ENCODE measurements at places on chromosomes 11 and 22.

- DNase-seq: no peak
Measured at GRCh38 chr11:20388096-20389055, 860 bp downstream of the PRMT3 start.

GRCh38 chr11:339963-340362 lies 19.3 kb upstream of the IFITM3 start:
- no peak for DNase-seq

DNA sequence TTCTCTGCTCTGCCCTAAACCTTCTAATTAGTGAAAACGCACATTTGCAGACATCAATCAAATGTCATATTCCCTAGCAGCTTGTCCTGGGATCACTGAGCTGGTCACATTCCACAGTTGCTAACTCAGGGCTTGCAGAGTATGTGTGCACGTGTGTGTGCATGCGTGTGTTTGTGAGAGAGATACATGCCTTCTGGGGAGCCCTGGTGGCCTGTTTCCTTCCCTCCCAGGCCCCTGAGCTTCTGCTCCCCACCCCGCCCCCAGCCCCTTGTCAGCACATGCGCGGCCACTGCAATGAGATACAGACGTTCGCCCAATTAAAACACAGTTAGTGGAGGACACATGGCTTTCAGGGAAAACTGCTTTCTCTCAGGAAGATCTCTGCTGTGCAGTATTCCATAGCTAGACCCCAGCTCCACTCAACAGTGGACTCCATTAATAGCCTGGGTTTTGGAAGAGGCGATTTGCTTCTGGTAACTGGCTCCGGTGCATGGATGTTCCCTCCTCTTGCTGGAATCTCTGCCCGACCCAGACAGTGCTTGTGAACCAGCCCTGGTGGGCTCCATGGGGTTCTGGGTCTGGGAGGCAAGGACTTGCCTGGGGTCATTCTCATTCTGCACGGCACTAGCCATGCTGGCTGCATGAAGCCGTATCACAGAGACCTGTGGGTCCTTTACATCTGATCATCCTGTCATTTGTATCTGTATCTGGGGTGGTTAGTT lies 17.7 kb downstream of the LRP5 start:
- DNase-seq: peak; percentile 72

- DNase-seq: no peak
Measured at GRCh38 chr11:9143721-9144120, 52.3 kb upstream of the SCUBE2 start.

DNA sequence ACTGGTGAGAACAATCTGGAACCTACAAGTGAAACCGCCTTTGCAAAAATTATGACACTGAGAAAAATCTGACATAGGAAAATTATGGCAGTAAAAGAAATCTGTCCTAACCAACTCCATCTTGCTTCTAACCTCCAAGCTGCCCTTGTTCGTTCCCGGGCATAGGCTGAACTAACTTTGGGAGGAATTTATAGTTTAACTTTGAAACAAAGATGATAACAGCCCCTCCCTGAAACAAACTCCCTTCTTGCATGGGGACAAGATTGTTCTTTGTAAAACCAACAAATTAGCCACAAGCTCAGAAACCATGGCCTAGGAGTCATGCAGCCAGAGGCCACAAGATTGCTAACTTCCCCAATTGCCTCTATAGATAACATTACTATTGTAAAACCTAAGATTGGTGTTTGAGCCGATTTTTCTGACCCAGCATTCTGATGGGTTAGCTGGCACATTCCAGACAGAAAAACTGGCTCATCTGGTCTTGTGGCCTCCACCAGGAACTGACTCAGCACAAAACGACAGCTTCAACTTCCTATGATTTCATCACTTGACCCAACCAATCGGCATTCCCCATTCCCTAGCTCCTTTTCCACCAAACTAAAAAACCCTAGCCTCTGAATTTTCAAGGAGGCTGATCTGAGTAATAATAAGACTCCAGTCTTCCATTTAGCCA lies 3.6 kb upstream of the CCDC81 start:
- DNase-seq: peak; percentile 70

- DNase-seq: no peak
Measured at GRCh38 chr11:64157631-64158394, 8.1 kb downstream of the MACROD1 start.

DNA sequence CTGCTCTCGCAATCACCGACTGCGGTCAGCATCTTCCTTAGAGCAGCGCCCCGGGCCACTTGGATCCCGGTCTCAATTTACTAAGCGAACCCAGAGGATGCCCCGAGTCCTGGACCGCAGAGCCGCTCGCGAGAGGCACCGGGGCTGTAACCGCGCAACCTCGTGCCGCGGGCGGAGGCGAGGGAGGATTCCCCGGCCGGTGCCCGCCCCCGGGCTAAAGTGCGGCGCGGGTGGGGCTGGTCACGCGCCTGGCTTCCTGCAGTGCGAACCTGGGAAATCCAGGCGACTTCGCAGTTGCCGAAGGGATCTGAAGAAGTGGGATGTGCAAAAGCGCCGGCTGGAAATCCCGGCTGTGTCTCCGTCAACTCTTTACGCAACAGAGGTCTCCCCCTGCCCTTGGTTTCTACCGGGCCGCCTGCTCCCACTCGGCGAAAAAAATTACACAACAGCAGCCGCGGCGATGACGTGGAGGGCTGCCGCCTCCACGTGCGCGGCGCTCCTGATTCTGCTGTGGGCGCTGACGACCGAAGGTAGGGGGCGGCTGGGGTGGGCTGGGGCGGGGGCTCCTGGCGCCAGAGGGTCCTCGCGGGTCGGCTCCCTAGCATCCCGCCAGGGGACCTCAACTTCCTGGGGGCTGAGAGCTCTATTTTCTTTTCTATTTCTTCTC lies at the start of gene NCR3LG1:
TSS of gene NCR3LG1 (plus strand) at position 291 of the 667 bp plus-strand sequence. CDS start at position 461, 170 bp downstream.
- DNase-seq: peak; percentile 51

DNA sequence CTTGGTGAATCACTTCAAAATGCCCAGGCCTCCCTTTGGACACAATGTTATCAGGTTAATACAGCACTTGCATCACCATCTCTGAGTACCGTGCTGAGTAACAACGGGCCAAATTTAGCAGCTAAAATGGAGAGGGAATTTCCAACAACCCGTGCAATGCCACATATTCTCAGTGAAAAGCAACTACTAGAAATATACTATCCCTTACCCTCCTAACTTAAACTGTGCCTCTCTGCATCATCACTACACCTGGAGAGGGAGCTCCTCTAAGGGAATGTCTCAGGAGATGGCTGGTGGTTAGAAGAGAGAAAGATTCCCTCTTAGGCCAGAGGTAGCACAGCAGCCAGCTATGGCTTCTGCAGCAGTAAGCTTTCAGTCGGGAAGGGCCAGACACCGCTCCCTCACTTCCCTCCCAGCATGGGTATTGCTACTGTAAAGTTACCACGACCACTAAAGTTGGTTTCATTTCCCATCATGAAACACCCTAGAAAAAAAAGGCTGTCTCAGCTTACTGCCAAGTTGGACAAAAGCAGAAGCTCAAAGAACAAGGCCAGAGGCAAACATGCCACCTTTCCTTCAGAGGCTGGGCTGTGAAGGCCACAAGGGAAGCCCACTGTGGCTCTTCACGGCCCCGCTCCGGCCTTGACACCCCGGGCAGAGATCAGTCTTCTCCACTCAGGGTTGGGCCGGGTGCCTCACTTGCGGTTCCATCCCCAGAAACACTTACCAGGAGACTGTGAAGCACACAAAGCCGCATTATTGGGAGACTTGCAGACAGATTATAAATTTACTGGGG lies 3.9 kb downstream of the MAML2 start:
- no peak for DNase-seq

DNA sequence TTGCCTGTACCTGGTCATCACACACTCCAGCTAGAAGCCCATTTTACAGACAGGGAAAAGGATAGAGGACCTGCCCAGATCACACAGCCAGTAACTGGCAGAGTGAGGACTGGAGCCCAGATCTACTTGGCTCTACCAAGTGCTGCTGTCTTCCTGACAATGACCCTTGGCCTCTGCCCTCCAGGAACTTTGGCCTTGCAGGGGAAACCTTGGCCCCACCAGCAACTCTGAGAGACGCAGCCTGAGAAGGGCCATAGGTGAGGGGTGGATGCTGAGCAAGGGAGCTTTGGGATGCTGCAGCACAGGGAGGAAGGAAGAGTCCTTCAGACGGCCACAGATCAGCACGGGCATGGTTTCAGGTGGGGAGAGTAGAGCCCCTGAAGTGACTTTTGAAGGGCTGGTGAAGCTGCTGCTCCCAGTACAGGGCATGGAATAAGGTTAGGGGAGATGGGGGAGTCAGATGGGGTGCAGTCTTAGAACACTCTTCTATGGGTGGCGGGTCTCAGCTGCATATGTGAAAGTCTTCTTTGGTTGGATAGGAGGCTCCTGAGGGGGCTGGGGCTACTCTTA lies 2.0 kb upstream of the CAPN5 start:
- DNase-seq: no peak

DNA sequence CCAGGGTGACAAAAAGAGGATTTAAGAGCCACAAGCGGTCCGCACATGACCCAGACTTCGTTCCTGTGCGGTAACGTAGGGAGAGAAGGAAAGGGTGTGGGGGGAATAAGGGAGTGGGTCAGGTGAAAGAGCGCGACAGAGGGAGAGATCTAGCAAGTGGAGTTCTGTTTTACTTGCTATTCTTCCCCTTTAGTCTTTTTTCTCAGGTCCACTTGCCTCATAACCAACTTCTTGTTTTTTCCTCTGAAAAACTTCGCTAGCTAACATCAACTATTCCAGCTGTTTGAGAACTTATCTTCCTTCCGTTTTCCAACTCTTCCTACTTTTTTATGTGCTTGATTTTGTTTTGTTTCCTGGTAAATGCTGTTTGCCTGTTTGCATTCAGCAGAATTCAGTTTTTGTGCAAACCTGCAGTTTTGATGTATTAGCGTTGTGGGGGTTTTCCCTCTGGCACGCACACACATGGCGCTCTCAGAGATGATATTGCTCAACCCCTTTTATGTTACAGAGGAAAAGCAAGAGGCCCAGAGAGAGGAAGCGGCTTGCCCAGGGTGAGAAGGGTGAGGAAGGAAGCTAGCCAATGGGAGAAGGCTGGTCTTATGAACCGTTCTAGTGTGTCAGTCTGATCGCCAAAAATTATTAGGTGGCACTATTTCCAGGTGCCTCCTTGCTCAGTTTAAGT lies 592 bp upstream of the CTSC start:
- DNase-seq: peak; percentile 74

DNA sequence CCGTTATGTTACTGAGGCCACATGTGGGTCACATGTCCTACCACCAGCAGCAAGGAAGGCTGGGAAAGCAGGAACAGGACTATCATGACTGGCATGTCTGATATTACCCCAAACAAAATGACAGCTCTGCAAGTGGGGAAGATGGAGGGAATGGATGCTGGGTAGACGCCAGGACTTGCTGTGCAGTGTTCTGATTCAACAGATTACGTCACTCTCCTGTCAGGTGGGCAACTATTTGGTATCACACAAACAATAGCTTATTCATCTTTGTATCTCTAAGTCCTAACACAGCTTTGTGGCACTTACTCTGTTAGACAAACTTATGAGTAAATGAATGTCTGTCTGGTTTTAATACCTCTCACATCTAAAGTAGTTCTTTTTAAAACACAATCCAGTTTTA lies 105.2 kb downstream of the SPON1 start:
- DNase-seq: no peak

DNA sequence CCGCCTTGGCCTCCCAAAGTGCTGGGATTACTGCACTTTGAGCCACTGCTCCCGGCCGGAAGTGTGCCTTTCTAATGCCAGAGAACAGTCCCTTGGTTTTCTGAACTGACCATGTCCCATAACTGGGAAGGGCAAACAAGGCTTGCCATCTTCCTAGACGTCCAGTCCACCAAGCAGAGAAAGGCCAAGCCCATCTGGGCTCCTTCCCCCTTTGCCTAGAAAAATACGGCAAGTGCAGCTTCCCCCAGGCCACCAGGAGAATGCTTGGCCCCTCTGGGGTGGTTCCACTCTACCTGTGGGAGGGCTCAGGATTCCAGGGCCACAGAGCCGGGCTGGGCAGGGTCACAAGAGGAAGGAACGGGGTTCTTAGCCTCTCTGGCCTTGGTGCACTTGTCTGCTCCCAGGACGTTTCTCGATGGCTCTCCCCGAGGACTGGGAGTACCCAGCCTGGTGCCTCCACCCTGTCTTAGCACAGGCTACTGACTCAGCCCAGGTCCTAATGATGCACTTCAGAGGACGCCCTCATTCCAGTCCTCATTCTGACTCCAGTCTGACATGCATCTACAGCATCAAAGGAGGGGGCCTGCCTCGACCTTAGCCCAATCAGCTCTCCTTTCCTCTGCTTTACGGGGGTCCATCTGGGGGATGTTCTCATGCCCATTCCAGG lies 1.2 kb downstream of the USP2 start:
- DNase-seq: no peak

DNA sequence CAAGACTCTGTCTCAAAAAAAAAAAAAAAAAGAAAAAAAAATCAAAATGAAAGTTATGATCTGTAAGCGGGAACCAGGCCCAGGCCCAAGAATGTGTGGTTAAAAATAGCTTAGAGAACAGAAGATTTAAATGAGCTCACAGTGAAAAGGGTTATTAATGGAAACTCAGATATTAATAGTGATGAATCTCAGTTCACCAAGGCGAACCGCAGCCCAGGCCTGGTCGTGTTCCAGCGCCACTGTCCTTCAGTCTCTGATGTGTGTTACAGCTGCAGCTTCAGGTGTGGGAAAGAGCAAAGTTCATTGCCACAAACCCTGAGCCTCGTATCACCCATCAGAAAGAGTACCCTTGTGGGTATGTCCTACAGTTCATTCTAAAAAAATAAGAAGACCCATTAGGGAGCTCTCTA lies 107.1 kb downstream of the GAB2 start:
- peak; percentile 55 for DNase-seq

All from fibroblast of upper back skin (primary cell).